NCI-H2029 treated with DMSO at 0.1 percent for 48 hours (cell line): ENCODE measurements at places on chromosomes 7 and 10.

GRCh38 chr10:132616170-132616995 is 78.8 kb downstream of the INPP5A start:
- DNase-seq = no peak

- no peak for DNase-seq
These were observed 15.2 kb downstream of the CAMK1D start for GRCh38 chr10:12364559-12364958.

DNA sequence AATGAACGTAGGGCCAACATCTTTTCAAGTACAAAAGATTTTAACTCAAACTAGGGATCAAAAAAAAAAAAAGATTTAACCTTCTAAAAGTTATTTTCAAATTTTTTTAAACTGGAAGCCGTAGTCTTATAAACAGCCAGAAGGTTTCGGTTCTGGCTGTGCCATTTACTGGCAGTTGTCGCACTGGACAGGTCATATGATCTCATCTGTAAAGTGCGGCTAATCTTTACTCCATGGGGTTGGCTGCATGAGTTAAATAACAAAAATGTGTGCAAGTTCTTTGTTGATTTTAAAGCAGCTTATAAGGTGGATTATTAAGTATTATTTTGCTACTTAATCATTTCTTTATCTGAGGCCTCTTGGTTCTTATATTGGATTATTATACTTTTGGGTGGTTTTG is 36.6 kb downstream of the TRUB1 start:
- DNase-seq = no peak

GRCh38 chr10:74058658-74059057 is 60.7 kb downstream of the VCL start:
- no peak for DNase-seq

DNA sequence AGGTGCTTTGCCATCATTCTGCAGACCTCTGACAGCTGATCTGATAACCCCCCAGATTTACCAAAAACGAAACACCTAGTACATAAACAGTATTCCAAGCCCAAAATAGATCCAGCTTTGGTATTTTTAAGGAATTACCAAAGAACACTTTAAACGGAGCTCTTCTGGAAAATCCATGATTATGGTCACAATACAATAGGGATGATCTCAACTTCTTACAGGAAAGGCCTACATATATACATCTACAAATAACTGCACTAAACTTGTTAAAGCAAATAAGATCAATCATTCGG is 69.7 kb downstream of the HTR7 start:
- no peak for DNase-seq

GRCh38 chr7:81692146-81692905 is 77.5 kb downstream of the HGF start:
- DNase-seq = no peak

GRCh38 chr7:70466725-70467364 is 665.1 kb upstream of the GALNT17 start:
- DNase-seq = no peak

DNA sequence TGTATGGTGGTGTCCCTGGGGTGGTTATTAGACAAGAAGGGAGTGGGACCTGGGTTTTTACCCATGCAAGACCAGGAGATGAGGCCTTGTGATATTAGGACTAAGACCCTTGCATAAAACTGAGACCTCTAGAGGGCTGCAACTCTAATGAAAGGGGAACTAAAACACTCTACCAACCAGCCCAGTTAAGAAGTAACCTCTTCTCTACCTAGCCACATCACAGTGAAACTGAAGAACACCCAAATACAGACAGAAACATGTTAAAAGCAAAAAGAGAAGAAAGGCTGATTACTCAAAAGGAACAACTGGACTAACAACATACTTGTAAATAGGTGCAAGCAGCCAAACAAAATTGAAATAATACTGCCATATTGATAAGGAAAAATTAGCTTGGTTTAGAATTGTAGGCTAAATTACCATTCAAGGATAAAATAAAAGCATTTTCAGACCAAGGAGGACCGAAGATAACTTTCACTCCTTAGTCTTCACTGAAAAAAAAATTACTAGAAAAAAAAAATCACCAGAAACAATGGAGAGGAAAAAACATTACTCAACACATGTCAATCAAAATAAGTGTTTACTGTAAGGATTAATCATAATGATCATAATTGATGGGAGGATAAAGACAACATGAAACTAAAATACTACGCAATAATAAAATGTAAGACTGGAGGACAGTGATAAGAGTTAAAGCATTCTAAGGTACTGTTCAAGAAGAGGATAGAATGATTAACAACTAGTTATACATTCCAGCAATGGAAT is 27.6 kb downstream of the ERLIN1 start:
- DNase-seq = no peak

- no peak for DNase-seq
These were observed 108.3 kb downstream of the CPXM2 start for GRCh38 chr10:123783296-123783695.

DNA sequence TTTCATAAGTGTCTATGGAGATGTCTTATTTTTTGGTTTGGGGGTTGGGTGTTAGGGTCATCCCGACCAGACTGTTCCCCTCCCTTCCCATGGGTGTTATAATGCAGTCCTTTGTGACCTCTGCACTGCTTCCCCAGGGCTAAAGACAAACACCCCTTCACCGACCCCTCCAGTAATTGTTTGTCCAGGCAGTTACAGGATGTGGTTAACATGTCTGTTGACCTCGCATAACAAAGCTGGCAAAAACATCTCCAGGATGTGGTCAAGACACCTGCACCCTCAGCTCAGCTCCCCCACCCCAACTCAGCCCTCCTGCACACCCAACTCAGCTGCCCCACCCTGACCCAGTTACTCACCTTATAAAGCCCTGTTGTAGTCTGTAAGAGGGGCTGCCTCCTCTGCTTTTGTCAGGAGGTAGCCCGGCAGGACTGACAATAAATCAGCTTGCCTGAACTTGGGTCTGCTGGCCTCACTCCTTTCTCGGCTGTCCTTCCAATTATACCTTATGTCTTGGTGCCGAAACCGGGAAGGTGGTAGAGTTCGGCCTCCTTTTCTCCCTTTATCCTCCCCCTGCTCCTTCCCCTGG is 102.2 kb downstream of the ZNF92 start:
- peak; percentile 36 for DNase-seq

DNA sequence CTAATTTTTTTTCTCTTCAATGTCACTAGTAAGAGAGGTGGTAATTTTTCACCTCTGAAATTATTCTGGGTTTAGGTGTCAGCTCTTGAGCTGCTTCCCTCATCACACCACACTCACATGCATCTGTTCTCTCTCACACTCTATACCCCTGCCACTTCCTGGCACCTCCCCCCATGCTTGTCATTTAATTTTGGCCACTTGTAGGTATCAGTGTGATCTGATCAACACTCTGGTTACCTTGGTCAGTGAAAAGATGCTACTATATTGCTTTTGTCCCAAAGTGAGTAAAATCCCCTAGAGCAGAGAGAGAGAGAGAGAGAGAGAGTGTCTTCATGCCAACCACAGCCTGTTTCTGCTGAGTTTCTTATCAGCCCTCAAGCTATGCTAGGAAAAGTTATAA is 42.5 kb downstream of the STK17A start:
- peak; percentile 16 for DNase-seq

DNA sequence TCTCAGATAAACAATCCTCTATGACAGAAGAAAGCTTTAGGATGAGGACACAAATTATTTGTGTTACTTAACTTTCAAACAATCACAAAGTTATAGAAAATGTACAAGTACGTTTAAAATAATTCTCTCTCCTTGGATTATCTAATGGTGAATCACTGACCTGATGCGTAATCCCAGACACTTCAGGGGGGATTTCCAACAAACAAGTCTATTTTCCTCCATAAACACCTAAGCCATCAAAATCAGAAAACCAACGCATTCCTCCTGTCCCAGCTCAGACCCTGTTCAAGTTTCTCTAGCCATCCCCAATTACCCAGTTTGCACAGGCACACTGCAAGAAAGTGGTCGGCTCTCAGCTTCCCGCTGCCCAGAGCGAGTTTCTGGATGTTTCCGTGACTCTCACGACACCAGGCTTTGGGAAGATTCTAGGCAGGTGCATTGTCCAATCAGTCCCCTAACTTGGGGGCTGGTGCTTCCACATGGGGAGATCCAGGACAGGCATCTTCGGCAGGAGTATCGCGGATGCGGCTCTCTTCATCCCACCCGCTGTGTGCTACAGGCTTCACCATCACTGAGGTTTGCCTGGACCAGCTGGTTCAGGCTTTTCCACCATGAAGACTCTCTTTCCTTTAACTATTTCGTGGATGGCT is 200.0 kb downstream of the ZMYND11 start:
- no peak for DNase-seq

DNA sequence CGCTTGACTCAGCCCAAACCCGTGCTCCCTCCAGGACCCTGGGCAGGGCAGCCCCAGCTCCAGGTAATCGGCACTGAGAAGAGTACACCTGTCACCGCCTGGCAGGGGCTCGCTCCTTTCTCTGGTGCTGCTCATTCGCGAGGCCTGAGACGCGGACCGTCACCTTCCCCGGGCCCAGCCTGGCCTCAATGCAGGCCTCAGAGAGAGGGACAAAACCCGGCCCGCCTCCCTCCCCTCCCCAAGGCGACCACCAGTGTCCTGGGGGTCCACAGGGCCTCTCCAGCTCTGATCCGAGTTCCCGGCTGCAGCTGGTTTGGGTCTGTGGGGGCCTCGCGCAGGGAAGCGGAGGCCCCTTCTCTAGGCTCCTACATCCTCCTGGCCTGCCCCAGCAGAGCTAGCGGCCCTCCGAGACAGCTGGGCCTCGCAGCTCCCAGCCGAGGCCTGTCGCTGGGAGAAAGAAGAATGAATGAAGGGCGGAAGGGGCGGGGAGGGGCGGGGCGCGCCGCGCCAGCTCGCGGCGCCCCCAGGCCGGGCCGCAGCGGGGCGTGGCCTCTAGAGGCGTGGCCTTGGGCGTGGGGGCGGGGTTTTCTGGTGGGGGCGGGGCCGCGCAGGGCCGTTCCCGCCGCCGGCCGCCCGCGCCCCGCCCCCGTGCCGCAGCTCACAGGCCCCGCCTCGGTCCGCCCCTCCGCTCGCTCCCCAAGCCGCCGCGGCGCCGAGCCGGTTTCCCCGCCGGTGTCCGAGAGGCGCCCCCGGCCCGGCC is at the start of gene LIMK1:
Gene LIMK1, plus strand, starts transcription at position 688 of the 760 bp plus-strand sequence. CDS start 187 bp downstream, outside the sequence.
- DNase-seq = no peak

DNA sequence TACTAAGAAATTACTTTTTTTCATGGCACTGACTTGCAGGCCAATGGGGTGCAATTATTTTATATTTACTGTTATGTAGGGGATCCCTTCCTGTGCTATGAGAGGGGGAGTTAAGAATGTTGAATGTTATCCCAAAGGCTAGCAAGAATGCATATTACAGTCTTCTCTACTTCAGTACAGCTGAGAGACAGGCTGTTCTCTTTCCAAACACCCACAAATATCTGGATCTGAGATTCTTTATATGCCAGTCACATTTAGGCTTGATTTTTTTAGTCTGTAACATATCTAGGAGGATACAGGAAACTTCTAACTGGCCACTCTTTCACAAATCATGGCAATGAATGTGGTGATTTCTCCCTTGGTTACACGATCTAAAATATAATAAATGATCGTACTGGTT is 266.4 kb upstream of the FZD8 start:
- DNase-seq = no peak

GRCh38 chr7:1922071-1922869 is 252.2 kb downstream of the ELFN1 start:
- DNase-seq = no peak

DNA sequence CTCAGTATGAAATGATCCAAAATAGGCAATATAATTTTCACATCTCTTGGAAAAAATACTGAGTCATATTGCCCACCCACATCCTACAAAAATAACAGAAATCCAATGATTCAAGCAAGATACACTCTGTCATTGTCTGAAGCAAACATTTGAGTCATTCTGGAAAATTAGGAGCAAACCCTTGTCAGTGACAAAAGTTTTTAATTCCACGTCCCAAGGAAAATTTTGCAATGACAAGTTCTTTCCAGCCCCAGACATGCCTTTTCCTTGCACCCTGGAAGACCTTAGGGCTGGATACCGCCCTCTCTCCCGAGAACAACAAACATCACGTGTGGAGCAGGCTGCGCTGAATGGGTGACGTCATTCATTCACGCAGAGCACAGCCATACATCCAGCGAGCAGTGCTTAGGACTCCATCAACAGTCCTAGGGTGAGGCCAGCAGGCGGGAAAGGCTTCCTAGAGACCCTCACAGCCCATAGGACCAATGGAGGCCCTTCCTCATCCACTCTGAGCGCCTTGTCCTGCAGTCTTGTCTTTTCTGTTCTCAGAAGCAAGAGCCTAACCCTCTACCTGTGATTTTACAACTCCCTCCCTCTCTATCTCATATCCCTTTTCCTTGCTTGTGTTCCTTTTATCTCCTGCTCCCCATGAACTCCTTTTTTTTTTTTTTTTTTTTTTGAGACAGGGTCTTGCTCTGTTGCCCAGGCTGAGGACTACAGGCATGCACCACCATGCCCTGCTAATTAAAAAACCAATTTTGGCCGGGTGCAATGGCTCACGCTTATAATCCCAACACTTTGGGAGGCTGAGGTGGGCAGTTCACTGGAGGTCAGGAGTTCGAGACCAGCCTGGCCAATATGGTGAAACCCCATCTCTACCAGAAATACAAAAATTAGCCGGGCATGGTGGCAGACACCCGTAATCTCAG is 23.5 kb upstream of the KDM7A start:
- DNase-seq = no peak

GRCh38 chr7:109821156-109821555 is 1251.5 kb downstream of the DNAJB9 start:
- no peak for DNase-seq

DNA sequence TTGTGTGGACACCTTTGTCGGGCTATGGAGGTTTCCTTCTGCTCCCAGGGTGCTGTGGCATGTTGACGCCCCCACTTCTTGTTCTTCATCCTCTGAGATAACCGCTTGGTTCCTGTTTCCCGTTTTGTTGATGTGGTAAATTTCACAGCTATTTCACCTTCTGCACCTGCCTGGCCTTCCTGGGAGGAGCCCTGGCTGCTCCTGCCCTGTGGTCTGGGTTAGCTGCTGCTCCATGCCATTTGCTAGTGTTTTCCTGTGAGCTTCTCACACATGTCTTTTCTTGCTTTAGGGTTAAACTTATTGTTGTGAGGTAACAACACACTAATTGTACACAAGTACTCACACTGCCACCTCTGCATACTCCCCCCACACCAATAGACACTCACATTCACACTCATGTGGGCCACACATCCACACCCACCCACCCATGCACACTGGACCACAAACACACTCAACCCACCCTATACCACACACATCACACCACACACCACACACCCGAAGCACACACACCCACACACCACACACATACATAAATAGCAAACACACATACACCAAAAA is 46.5 kb upstream of the MSMB start:
- DNase-seq = no peak

GRCh38 chr10:78781251-78781913 is 287.4 kb upstream of the ZMIZ1 start:
- no peak for DNase-seq

- DNase-seq = no peak
These were observed 468.7 kb downstream of the KCNMA1 start for GRCh38 chr10:77168861-77169260.

DNA sequence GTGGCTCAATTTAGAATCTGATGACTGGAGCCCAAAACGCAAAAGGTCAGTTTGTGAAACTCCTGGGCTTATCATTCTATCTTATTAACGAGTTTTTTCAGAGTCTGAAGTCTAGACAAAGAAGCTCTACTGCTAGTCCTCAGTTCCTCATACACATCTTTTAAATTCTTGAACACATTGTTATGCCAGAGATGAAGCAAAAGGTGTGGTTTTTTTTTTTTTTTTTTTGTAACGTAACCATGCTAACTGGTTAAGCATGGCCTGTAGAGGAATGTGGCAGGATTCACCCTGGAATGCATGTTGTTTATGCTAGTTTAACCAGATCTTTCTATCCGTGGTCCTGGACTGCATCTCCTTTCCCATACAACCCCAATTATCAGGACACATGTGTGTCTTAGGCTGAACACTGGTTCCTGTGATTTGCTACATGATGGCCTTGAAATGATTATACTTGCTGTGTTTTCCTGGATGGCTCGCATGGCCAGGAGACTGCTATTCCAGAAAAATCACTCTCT is 79.3 kb upstream of the MDFIC start:
- DNase-seq = no peak
